ENCODE measurements at places on chromosomes 7 and 10.

DNA sequence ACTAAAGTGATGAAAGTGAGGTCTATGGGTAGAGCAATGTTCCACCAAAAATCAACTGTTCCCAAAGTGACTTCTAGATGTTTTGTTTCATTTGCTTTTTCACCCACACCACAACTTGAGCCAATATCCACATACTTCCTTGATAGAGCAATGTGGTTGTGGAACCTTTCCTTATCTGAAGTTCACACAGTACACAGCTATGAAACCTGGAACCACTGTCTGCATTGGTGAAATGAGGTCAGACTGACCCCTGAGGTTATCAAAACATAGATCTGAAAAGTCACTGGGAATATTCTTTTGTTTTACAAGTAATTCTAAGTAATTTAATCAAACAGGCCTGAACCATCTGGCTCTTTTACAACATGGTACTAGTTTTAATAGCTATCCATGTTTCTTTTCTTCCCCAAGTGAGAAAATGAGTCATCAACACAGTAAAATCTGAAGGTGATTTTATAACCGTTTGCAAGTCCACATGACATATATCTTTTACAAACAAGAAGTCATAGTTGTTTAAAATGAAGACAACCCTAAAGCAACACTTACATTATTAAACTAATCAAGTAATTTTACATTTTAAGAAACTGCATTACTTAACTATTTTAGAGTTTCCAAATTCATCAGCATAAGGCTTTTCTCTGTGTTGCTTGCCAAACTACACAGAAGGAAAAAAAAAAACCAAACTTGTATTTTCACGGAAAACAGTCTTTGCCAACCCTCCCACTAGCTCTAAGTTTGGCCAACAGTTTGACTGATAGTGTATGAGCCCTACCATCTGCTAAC, 80.3 kb downstream of the LRRC17 start:
- DNase-seq, result peak; percentile 76

GRCh38 chr7:391411-391951, 101.5 kb downstream of the FOXL3 start:
- no peak for DNase-seq

DNA sequence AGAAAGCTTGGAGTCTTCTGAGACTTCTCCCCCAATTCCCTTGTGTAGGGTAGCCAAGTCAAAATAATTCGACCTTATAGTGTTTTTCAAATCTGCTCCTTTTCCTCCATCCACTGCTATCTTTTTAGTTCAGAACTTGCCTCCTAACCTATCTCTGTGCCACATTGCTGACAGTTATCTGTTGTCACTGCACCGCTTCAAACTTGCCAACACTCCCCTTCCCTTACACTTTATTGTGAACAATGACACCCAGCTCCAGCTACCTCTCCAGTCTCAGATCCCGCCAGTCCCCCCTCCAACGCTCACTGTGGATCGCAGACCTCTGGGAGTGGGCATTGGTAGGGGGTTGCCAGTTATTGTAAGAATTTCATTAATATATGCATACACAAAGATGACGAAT, 16.3 kb upstream of the HPS1 start:
- DNase-seq, result no peak

- DNase-seq, result no peak
Measured at GRCh38 chr10:60626037-60626436, 152.2 kb upstream of the CDK1 start.

DNA sequence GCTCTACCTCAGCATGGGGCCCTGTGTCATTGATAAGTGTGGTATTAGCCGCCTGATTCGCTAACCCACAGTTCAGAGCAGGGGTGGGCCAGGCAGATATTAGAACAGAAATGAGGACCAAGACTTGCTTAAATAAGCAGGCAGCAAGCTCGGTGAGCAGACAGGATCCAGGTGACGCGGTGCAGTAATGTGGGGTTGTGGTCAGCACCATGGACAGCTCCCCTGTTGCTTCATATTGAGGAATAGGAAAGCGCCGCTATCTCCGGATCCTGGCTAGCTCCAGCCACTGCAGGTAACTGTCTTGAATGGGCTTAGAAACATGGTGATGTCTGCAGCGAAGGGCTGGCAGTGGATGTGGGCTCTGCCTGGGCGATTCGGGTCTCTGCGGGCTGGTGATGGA, 51.3 kb upstream of the GPR26 start:
- DNase-seq, result peak; percentile 39

GRCh38 chr7:104956753-104957450, 57.1 kb upstream of the KMT2E start:
- peak; percentile 99 for DNase-seq

DNA sequence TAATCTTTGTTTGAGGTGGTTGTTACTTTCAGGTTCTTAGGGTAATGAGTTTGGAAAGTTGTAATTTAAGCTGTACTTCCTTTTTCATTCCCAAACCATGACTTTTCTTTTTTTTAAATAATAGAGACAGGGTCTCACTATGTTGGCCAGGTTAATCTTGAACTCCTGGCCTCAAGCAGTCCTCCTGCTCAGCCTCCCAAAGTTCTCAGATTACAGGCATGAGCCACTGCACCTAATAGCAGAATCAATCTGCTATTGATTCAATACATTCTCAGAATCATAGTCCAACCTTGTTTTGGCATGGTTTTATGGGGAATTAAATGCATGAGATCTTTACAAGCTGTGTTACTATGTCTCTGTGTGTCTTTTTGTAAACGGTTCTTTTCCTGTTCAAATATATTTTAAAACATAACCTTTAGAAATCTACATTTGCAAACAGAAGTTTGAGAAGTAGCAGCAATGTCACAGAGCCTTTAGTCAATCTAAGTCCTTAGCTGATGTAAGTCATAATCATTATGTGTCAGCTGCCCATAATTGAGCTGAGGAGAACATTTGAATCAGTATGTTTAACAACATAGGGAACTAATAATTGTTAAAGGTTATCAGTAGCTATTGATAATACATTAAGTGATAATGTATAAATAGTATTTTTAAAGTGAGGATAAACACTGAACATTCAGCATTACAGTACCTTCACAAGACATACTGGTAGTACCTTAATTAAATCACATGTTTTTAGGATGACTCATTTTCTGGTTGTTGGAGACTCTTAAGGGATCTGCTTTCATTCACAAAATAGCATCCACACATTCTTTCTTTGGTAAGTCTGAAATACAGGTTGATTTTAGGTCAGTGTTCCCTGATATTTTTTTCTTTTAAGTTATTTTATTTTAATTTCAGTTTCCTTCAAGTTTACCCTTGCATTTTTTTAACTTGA, 8.8 kb downstream of the INPP5F start:
- DNase-seq, result no peak

- DNase-seq, result no peak
Measured at GRCh38 chr10:131746241-131746711, 154.5 kb upstream of the PPP2R2D start.

GRCh38 chr7:148862481-148862880, 21.6 kb downstream of the EZH2 start:
- no peak for DNase-seq

- DNase-seq, result no peak
Measured at GRCh38 chr7:157905651-157906461, 569.1 kb downstream of the DNAJB6 start.

DNA sequence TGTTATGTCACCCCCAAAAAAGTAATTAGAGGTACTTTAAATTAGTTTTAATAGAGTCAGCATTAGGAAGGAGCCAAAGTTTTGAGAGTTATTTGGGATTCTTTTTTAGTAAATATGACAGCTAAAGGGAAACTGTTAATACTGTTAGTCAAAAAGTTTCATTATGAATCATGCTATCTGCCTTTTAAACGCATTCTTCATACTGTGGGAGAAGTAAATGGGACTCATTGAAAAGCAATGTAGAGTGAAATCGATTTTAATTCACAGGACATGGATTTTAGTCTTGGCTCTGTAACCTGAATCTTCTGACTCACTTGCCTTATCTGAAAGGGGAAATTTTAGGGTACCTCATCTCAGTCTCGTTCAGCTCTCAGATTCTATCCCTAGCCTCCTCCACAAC, 105.1 kb downstream of the AASS start:
- no peak for DNase-seq

DNA sequence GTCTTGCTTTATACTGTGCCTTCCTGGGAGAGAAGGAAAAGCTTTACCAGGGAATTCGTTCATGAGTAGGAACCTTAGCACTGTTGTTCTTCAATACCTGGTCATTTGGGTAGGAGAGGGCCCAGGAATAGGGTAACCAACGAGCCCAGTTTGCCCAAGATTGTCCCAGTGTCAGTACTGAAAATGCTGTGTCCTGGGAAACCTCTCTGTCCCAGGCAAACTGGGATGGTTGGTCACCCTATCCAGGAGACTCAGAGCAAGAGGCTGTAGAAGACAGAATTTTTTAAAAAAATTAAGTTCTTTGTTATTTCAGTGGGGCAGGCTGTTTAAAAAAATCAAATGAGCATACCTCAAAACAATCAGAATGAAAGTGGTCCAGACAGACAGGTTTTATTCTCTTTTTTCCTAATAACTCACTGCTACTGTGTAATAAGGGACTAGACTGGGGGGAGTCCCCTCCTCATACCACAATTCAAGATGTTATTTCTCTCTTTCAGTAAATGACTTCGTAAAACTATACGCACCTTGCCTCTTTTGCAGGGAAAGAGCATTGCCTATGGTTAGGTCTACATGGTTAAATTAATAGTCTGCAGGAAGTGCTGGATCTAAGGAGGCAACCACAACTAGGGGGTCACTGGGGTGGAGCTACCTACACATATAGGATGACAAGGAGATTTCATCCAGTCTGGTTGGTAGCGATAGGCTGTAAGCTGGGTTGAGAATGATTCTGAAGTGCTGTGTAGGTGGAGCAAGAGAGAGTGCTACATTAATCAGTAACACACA, 41.1 kb upstream of the FAM133B start:
- no peak for DNase-seq

- peak; percentile 76 for DNase-seq
Measured at GRCh38 chr10:26621889-26622711, 75.4 kb upstream of the PDSS1 start.

- DNase-seq, result no peak
Measured at GRCh38 chr7:18976715-18977471, 140.5 kb downstream of the TWIST1 start.

DNA sequence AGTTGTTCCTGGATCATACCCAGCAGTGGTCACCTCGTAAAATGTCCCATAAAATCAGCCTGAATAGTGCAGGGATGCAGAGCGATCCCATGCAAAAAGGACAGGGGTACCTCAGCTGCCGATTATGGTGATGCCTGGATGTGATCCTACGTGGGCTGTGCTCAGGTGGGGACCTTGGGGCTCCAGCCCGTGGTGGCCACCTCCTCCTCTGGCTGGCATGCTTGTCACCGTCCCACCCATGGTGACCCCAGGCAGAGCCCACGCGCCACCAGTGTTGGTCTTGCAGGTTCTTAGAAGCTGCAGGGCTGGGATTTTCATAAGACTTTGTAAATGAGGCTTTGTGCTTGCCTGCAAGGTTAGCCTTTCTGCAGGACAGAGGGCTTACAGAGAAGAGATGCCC, 97.2 kb downstream of the GLRX3 start:
- DNase-seq, result no peak

DNA sequence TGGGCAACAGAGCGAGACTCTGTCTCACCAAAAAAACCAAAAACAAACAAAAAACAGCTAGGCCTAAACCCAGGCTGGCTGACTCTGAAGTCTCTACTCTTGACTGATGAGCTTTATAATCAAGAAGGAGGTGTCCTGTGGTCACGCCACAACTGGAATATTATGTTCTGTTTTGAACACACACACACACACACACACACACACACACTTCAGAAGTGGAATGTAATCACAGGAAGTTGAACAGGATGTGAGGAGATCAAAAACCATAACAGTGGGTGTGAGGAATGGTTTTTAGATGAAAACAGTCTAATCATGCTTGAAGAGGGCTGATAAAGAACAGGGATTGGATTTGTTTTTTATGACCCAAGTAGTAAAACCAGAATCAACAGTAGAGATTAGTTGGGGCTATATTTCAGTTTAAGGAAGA, 51.1 kb upstream of the IL6 start:
- peak; percentile 64 for DNase-seq

DNA sequence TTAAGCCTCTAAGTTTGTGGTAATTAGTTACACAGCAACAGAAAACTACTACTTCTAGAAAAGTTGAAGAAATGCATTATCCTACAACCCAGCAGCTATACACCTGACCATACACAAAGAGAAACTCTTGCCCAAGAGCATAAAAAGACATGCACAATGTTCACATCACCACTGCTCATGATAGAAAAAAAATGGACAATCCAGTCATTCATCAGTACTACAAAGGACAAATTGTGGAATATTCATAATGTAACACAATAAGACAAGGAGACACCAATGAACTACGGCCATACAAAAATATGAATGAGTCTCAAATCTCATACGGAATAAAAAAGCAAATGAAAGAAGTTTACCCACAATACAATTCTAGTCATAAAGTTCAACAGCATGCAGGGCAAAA, 87.4 kb downstream of the ZFAND4 start:
- no peak for DNase-seq

GRCh38 chr7:131235489-131236317, 92.0 kb upstream of the MKLN1 start:
- peak; percentile 63 for DNase-seq

- DNase-seq, result no peak
Measured at GRCh38 chr10:113415246-113415645, 137.6 kb upstream of the HABP2 start.

DNA sequence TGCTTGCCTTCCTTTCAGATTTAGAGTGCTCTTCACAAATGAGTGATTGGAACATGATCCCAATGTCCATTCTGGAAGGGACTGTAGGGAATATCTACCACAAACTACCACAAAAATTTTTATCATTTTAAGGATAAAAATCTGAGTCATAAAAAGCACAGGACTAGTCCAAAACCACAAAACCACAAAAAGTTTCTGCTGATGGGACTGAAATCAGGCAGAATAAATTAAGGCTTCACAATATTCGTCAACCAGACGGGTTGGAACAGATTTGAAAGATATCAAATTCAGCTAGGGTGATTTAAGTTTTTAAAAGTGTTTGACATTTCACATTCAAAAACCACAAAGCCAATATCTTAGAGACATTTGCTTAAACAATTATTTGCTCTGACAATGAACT, 100.1 kb upstream of the PTN start:
- no peak for DNase-seq

DNA sequence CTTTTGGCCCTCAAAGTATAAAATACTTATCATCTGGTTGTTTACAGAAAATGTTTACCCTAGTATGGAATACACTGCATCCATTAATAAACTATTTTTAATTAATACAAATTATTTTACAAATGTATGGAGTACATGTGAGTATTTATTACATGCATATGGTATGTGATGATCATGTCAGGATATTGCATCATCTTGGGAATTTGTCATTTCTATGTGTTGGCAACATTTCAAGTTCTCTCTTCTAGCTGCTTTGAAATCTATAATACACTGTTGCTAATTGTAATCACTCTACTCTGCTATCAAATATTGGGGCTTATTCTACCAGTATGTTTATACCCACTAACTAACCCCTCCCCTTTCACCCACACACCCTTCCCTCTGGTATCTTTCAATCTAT, 103.9 kb upstream of the THSD7A start:
- DNase-seq, result no peak

GRCh38 chr7:77288676-77289320, 89.2 kb upstream of the FGL2 start:
- no peak for DNase-seq

Measured in MV-4-11 (cell line).